ENCODE measurements at places on chromosomes 1 and 21.

GRCh38 chr1:178743801-178744200, 18.8 kb downstream of the RALGPS2 start:
- DNase-seq = no peak

DNA sequence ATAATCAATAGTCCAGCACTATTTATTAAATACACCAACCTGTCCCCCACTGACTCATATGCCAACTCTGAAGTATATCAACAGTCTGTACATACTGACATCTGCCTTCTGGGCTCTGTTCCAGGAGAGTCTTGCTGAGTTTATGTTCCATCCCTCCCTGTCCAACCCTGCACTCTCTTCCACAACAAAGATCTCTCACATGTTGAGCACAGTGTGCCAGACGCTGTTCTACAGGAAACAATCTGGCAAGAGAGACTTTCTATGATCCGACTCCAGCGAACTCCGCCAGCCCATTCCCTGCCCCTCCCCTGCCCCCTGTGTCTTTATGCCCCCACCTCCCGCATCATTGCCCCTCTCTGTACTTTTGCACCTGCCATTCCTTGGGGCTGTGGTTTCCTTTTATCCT, 3.4 kb downstream of the LACTBL1 start:
- DNase-seq = peak; percentile 87

GRCh38 chr1:50474859-50475809, 51.9 kb upstream of the DMRTA2 start:
- DNase-seq = no peak

GRCh38 chr1:64041371-64042131, 161.9 kb upstream of the UBE2U start:
- no peak for DNase-seq

GRCh38 chr1:178538192-178538916, 25.4 kb downstream of the TEX35 start:
- no peak for DNase-seq

DNA sequence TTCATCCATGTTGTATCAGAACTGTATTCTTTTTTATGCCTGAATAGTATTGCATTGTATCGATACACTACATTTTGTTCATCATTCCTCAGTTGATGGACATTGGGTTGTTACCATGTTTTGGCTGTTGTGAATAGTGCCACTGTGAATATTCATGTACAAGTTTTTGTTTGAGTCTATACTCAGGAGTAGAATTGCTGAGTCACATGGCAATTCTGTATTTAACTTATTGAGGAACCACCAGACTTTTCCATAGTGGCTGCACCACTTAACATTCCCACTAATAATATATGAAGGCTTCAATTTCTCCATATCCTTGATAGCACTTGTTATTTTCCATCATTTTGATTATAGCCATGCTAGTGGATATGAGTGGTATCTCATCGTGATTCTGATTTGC, 56.2 kb downstream of the ALG6 start:
- no peak for DNase-seq

GRCh38 chr1:172342584-172343239, 77.8 kb upstream of the C1orf105 start:
- peak; percentile 18 for DNase-seq

- no peak for DNase-seq
Measured at GRCh38 chr1:90876101-90876500, 145.7 kb downstream of the ZNF644 start.

DNA sequence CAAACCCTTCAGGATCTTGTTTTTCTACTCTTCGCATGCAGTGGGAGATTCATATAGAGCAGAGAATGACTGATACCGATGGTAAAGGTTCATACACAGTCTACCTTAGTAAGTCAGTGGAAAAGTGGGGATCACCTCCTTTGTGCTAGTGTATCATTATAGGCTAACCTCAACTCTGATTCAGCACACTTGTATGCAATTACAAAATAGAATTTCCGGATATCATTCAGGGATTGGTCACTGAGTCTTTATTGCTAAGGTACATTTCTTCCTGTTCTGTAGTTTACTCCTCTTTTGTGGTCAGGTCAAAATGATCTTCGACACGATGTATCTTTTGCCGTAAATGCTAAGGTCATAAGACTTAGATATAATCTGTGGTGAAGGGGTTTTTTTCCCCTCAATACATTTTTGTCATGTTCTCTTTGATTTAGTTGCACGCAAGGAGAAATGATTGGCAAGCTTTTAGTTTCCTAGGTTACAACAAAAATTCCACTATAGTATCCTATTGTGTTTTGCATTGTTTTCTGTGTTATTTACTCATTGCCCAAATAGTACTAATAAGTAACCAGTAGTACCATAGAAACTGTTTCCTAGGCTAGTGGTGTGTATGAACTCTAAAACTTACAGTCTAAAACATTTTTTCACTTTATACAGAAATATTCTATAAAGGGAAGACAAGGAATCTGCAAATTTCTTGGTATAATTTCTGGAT, 35.7 kb upstream of the PLA2G4A start:
- DNase-seq = no peak

DNA sequence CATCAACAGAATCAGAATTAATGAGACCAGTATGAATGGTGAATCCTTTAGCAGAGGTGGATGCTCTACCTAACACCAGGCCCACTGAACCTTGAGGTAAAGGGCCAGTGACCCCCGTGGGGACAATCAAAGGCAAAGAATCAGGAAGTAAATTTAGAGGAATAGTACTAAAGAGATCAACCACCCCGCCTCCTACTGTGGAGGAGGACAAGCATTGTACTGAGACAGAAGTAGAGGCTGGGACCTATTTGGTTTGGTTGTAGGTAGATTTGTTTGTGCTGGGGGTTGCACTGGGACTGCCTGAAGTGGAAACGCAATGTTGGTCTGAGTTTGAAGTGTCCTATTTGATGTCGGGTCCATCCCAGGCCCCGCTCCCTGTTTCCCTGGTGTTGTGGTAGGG, 9.5 kb downstream of the CD48 start:
- DNase-seq = no peak

- DNase-seq = no peak
Measured at GRCh38 chr1:107323784-107324183, 182.9 kb downstream of the NTNG1 start.

GRCh38 chr1:159071970-159072582, 4.5 kb downstream of the AIM2 start:
- peak; percentile 72 for DNase-seq

GRCh38 chr1:147472966-147473732, 68.2 kb upstream of the BCL9 start:
- DNase-seq = no peak

DNA sequence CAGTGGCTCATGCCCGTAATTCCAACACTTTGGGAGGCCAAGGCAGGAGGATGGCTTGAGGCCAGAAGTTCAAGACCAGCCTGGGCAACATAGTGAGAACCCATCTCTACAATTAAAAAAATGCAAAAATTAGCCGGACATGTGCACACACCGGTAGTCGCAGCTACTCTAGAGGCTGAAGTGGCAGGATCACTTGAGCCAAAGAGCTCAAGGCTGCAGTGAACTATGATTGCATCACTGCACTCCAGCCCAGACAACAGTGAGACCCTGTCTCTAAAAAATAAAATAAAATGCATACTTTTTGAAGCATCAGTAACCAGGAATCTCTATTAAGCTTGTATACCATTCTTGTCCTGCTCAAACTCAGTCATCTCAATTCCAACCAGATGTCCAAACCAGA, 27.2 kb upstream of the EEIG2 start:
- no peak for DNase-seq

DNA sequence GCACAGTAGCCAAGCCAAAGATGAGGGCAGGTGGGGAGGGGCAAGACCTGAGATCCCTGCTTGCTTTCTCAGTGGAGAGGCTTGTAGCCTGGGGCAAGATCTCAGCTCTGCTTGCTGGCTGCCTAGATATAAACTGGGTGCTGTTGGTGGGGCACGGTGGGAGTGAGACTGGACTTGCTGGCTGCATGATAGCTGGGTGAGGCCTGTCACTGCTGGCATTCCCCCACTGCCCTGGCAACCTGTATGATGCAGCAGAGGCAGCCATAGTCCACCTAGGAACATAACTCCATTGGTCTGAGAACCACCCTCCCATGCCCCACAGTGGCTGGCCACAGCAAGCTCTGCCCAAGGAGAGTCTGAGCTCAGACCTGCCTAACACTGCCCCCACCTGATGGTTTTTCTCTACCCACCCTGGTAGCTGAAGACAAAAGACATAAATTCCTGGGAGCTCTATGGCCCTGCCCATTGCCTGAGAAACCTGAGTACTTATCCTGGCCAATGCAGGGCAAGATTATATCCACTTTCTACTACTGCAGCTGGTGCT, 261.9 kb upstream of the DEPDC1 start:
- DNase-seq = no peak

DNA sequence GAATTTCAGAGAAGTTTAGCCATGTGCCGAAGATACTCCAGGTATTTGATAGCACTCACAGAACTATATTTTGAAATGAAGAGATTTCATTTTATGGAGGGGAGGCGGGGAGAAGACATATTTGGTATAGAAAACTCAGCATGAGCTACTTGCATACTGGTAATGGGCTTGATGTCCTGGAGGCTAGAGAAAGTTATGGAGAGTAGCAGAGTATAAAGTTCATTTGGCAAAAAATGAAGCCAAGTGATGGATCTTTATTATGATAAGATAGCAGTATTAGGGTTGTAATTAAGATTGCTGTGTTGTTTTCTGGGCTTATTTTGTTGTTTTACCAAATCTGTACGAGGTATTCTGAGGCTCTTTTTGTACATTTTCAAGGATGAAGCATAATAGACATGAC, 72.0 kb downstream of the RPS6KC1 start:
- no peak for DNase-seq

DNA sequence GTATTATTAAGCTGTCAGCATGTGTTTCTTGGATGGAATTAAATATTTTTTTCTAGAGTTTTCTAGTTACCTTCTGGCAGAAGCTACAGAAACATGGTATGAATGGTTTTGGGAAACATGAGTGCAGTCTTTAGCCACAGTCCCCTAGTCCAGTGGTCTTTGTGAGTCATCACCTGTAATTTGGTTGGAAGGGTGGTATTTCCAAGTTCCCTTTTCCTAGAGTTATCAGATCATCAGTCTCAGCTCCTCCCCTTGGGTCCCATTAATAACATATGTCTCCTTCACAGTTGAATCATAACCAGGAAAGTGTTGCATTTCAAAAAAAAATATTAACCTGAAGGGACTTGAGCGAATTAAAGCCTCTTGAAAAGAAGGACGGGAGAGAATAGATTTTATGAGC, 27.0 kb downstream of the ELAVL4 start:
- DNase-seq = no peak

DNA sequence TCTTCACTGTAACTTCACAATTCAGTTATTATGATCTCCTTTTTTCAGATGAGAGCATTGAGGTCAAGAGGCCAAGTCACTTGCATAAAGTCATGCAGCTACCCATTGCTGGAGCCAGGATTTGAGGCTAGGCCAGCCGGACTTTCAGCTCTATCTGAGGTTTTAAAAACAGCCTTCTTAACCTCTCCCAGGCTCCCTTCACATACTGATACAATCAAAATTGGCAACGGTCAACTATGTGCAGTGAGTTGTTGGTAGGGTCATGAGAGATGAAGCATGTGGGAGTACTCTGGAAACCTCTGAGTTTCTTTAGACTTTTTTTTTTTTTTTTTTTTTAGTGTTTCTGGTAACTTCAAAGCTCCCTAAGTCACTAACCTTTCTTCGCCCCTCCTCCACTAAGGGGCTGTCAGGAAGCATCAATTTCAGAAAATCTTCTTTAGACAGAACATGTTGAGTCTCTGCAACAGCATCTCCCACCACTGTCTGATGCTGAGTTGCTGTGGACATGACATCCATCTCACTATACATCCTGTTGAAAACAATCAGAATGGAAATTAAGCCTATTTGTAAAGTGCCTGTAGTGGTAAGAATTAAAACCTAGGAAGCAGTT, 201.8 kb downstream of the SIPA1L2 start:
- no peak for DNase-seq

DNA sequence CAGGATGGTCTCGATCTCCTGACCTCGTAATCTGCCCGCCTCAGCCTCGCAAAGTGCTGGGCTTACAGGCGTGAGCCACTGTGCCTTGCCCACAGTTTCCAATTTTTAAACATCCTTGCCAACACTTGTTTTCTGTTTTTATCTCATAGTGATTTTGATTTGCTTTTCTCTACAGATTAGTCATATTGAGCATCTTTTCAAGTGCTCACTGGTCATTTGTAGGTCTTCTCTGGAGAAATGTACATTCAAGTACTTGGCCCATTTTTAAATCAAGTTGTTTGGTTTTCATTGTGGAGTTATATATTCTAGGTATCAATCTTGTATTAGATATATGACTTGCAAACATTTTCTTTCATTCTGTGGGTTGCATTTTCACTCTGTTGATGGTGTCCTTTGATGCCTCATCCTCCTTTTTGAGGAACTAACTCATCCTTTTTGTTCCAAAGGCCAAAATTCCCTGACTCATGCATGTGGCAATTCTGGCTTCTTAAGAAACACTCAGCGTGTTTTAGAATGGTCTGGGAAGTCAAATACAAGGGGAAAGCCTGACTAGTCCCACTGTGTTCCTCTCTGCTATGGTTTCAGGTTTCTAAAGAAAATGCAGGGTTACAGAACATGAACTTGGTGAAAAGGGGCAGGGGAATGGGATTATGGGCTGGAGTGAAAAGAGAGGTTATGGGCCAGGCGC, 37.3 kb downstream of the PTAFR start:
- DNase-seq = no peak

- DNase-seq = no peak
Measured at GRCh38 chr1:5329068-5329739, 663.0 kb downstream of the NPHP4 start.

DNA sequence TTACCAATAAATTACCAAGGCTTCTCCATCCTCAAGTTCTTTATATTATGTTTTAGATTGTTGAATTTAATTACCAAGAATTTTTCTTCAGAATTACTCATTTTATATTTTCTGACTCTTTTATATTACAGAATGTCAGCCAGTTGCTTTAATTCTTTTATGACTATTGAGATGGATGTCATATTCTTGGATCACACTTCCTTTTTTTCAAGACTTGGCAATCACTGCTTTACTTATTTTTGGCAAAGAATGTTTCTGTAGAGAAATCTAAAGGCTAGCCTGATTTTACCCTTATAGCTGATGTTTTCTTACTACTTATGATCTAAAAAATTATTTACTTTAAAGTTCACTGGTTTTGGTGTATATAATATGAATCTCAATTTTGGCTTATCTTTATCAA, 721.1 kb upstream of the TMPRSS15 start:
- no peak for DNase-seq

- no peak for DNase-seq
Measured at GRCh38 chr1:8903410-8903809, 24.9 kb upstream of the ENO1 start.

Measured in A673 (cell line).